ENCODE measurements at places on chromosomes 2 and 18.

GRCh38 chr2:46706264-46706983 lies 209.2 kb downstream of the MCFD2 start:
- peak; percentile 28 for DNase-seq

- no peak for DNase-seq
These were observed 140.2 kb downstream of the BCL11A start for GRCh38 chr2:60413069-60413813.

DNA sequence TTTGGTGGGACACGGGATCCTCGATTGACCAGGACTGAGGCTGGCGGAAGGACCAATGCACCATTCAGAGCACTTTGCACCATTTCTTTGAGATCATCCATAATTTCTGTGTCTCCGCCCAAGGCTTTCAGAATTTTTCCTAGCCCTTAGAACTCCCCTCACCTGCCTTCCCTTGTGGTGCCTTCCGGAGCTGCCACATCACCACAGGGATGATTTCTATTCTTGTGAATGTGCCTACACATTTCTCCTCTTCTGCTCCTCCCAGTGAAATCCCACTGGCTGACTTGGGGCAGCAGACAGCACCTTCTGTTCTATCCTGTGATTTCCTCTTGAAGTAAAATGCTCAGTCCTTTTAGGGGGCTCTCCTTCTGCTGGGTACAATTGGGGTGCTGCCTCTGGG lies 11.2 kb downstream of the ACOXL start:
- no peak for DNase-seq

DNA sequence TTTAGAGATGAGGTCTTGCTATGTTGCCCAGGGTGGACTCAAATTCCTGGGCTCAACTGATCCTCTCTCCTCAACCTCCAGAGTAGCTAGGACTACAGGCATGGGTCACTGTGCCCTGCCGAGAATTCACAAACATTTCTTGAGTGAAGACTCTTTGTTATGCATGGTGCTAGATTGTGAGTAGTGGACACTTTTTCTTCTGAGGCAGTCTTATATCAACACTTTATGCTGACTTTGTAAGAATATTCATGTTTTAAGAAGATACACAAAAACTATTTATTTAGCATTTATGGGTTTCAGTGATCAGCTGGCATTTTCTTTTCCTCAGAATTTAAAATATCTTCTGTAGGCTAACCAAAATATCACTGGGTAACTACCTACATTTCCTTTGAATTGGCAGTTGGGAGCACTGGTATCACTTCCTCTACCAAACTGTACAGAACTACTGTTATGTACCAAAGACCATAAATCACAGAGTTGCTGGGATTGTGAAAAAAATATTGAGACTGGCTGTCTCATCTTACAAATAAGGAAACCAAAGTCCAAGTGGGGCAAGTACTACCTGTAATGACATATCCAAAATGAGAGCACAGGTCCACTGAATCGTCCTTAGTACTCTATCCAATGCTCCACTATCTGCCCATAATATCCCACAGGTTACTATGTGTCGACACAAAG lies 34.0 kb downstream of the DOCK10 start:
- no peak for DNase-seq

- DNase-seq, result no peak
These were observed 228.5 kb upstream of the FSIP2 start for GRCh38 chr2:185510060-185510459.

- DNase-seq, result peak; percentile 67
These were observed 17.5 kb upstream of the TMEM163 start for GRCh38 chr2:134736167-134736880.

DNA sequence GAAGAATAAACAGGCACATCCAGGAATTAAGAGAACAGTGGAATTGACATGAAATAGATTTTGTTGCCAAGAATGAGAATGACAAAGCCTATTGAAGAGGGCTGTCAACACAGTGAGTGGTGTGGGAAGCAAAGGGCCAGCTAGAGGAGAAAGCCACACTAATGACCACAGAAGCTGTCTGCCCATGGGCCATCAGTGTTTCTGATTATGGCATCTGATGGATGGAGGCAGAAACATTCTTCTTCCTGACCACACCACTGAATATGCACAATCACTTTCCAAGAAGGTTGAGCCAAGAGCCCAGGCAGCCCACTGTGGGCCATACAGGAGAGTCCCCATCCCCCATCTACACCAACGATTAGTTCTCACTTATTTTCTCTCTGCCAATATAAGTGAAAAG lies 146.0 kb upstream of the SH3BP4 start:
- DNase-seq, result no peak

GRCh38 chr18:24826605-24827004 lies 366.2 kb downstream of the HRH4 start:
- no peak for DNase-seq

GRCh38 chr18:48028696-48029095 lies 98.2 kb upstream of the SMAD2 start:
- DNase-seq, result no peak

DNA sequence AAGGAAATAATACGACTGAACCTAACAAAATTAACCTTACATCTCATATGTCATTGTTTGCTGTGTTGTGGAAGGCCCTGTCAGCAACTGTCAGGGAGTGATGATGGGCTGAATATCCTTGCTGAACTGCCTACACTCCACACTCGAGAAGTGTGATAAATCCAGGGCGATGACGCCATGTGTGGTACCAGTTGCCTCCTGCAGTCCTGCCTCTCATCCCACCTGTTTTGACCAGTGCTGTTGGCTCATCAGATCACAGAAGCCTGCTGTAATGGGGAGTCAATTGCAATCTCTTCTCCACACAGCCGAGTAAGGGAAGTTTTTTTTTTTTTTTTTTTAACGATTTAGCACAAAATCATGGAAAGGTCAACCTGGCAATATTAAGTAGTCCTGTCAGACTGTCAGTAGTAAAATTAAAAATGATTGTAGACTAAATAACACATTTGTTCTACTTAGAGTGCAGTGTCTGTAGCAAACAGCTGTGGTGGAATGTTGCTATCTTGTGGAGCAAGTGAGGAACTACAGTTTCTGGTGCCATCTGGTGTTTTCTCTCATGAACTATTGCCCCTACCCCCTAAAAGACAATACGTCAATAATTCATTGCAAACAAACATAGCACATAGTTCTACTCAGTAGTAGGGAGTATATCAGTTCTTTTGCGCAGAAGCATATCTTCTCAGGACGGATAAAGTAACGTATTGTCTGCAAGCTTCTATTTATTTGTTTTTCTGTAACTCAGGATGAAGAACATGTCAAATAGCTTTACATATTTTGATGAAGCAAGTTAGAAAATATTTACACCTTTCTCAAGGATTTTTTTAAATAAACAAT lies 347.6 kb downstream of the CTNNA2 start:
- DNase-seq, result peak; percentile 20

All from fibroblast of skin of abdomen (primary cell).